ENCODE measurements at places on chromosomes 11 and 22. TPM values are rescaled to one million over a fixed set of nuclear protein-coding genes. Genes with fewer than 3 reads are reported as not detected.

The UPB1 gene
- 0.10 TPM for total RNA-seq

The KCTD14 gene
- 19.3 TPM for total RNA-seq

DNA sequence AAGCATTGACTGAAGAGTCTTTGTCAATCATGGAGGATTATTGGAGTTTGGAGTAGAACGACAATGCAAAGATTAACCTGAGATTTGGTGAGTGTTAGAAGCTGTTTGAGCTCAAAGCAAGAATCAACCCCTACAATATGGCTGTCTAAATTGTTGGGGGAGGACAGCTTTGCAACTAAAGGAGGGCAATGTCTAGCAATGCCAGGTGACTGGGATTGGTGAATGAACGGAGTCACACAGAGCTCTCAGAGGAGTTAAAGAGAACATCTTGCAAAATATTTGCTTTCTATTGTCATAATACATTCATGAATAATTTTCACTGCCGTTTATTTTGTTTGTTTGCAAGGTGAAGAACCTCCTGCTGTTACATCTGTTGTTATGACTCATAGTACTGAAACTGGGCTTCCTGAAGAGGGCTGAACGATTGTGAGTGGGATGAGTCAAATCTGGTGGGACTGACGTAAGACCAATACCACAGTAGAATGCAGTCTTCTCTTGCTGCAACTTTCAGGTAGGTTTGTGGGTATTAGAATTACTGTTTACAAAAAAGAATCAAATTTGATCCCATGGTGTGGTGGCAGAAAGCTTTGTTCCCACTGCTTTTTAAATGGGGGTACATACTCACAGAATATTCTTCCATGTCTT, 281.9 kb downstream of the CADM1 start:
- DNase-seq, result peak; percentile 75

GRCh38 chr22:33381531-33382406, 323.6 kb upstream of the SYN3 start:
- DNase-seq, result no peak

- DNase-seq, result no peak
Observed at GRCh38 chr11:23206741-23207336, 346.6 kb upstream of the CCDC179 start.
